ENCODE measurements at places on chromosomes 2 and 18.
A peak's percentile ranks its signal among the peaks of the same experiment; 100 is the strongest.

DNA sequence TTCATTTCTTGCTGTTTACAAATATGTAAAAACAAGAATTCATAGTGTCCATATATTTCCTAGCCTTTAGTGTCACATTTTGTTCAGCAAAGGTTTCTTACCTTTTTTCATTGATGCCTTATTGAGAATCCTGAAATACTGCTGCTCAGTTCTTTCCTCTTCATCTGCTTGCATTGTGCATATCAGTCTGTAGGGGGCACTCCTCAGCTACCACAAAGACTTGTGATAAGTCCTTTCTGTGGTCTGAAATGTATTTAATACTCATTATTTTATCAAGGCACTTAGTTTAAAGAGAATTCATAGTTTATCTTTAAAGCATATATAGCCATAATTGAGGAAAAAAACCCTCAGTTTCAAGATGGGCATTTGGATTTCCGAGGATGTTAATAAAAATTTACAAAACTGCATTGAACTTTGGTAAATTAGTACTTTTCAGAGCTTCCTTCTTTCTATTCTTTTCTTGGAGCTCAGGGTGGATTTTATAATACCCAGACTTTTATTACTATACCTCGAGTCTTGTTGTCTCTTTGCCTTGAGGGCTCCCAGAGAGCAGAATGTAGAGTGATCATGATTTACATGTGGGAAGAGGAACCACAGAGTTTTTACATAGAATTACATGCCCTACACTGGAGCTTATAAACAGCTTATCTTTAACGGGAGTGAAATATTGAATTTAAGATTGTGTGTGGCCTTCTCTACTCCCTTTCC lies 570.1 kb downstream of the PLCL1 start:
- DNase-seq, result no peak

DNA sequence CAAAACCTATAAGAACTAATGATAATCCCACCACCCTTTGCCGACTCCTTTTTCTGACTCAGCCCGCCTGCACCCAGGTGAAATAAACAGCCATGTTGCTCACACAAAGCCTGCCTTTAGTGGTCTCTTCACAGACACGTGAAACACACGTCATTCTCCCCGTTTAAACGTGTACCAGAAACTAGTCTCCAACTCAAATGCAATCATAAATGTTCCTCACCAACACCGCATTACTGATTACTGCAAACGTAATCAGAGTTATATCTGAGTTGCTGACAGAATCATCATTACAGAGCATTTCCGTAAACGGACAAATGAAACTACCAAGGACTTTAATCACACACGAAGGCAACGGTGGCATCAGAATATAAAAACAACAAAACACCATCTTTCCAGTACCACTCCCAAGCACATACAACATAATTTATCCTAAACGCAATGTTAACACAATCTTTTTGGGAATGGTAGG lies 1.9 kb downstream of the CLK1 start:
- no peak for DNase-seq

GRCh38 chr18:40108596-40108995 lies 1846.4 kb upstream of the PIK3C3 start:
- DNase-seq, result no peak

- DNase-seq, result no peak
Measured at GRCh38 chr2:75853436-75853835, 142.7 kb upstream of the GCFC2 start.

- DNase-seq, result no peak
Measured at GRCh38 chr2:69304656-69305055, 82.4 kb downstream of the GFPT1 start.

DNA sequence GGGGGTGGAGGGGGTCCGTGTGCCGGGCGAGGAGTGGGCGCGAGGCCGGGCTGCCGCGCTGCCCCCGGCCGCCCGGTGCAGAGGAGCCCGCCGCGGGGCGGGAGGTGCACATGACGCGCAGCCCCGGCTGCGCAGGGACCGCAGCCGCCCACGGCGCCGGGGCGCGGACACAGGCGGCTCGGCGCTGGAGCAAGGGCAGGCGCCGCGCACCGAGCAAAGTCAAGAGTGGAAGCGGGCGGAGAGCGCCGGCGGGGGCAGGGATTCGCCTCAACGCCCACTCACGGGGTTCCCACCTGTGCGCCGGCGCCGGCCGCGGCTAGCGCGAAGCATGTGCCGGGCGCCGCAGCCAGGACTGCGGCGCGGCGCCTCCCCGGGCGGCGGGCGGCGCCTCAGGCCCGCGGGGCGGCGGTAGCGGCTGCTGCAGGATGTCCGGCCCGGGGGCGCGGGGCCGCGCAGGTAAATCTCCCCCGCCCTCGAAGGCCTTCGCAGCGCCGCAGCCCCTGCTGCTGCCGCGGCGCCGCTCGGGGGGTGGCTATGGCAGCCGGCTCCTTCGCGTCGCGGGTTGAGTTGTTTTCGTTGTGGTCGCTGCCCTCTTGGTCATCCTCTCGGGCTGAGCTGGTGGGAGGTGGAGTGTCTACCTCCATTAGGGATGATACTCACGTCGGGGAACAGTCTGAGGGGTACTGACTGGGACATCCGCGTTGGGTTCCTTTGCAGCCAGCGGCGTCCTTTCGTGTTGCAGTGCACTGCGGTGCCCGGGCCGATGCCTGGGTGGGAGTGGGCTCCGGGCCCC lies 216.3 kb upstream of the DTNA start:
- DNase-seq, result no peak

GRCh38 chr2:232658217-232658785 lies 24.9 kb downstream of the EFHD1 start:
- peak; percentile 16 for DNase-seq

GRCh38 chr2:28394331-28394877 lies 1.7 kb downstream of the FOSL2 start:
- DNase-seq, result no peak

- DNase-seq, result no peak
Measured at GRCh38 chr2:68800027-68800401, 65.4 kb downstream of the ARHGAP25 start.

GRCh38 chr2:134287323-134287722 lies 33.5 kb downstream of the MGAT5 start:
- DNase-seq, result no peak

- DNase-seq, result no peak
Measured at GRCh38 chr2:27622921-27623384, 5.9 kb downstream of the CCDC121 start.

GRCh38 chr18:7338846-7339245 lies 108.0 kb downstream of the LRRC30 start:
- DNase-seq, result no peak

DNA sequence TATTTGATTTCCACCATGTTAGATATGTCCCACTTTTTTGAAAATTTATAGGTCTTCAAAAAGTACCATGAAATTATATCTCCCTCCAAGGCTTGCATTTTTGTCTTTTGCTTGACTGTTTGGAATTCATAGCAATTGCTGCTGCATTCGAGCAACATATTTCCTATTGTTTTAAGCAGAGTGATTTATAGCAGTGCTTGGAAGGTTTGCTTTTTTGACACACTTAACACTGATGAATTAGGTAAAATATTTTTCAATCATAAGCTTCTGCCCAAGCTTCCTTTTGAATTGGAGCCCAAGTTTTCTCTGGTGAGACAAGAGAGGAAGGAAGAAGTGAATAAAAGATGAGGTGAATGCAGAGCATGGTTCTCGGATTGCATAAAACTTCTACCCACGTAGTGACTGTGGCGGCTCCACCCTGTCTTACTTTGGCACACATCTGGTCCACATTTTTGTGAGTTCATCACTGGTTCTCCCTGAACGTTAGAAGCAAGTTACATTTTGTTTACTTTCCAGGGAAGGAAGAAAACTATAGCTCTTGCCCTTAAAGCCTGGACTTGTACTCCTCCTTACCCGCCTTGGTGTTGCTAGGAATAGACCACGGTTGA lies 667.0 kb downstream of the TSN start:
- DNase-seq, result no peak

DNA sequence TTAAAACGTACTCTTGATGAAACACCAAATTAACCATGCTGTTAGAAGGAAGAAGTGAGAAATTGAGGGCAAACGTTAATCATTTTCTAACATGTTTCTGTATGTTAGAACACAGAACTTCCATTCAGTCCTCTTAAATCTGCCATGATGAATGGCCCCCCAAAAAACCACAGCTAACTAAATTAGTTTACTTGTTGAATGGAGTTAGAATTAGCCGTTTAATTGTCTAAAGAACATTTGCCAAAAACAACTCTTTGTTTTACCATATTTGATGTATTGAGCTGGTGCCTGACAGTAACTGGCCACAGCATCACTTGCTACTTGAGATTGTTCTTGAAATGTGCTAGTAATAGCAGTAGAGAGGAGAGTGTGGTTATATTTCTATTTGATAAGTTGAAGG lies 12.7 kb downstream of the CCNYL1 start:
- no peak for DNase-seq

GRCh38 chr2:55526174-55526573 lies 6.7 kb downstream of the CFAP36 start:
- DNase-seq, result no peak

DNA sequence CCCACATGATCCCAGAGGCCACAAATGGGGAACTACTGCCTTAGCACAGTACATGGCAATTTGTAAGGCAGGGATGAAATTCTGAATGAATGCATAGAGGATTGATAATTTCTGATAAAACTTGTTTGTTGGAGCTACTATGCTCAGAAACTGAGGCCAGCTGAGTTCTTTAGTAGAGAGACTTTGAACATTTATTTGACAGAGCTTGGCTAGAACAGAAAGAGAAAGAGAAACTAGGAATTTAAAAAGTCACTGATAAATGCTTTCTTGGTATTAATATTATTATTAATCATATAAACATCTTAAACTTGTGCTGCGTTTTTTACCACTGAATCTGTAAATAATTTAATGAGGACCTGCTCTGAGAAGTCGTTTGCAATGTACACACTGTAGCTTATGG lies 923.7 kb upstream of the CNTNAP5 start:
- no peak for DNase-seq

- DNase-seq, result no peak
Measured at GRCh38 chr2:11574176-11575046, 40.6 kb downstream of the GREB1 start.

- DNase-seq, result no peak
Measured at GRCh38 chr2:178220814-178221213, 26.5 kb downstream of the OSBPL6 start.

DNA sequence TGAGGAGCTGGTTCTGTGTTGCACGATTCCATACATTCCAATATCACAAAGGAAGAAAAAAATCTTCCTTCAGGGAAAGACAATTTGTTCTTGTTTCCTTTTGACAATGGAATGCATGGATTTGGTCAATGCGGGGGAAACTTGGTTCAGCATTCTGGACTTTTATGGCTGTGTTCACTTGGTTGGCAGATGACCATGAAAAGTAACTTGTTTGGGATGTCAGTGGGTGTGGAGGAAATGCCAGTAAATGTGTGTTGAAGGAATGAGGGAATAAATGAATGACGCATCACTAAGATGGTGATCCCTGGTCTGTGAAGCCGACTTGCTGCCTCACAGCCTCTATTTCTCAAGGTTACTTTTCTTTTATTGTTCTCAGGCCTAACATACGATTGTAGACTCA lies 53.7 kb downstream of the THUMPD2 start:
- DNase-seq, result no peak

- no peak for DNase-seq
Measured at GRCh38 chr2:219112651-219113338, 47.8 kb downstream of the NHEJ1 start.

DNA sequence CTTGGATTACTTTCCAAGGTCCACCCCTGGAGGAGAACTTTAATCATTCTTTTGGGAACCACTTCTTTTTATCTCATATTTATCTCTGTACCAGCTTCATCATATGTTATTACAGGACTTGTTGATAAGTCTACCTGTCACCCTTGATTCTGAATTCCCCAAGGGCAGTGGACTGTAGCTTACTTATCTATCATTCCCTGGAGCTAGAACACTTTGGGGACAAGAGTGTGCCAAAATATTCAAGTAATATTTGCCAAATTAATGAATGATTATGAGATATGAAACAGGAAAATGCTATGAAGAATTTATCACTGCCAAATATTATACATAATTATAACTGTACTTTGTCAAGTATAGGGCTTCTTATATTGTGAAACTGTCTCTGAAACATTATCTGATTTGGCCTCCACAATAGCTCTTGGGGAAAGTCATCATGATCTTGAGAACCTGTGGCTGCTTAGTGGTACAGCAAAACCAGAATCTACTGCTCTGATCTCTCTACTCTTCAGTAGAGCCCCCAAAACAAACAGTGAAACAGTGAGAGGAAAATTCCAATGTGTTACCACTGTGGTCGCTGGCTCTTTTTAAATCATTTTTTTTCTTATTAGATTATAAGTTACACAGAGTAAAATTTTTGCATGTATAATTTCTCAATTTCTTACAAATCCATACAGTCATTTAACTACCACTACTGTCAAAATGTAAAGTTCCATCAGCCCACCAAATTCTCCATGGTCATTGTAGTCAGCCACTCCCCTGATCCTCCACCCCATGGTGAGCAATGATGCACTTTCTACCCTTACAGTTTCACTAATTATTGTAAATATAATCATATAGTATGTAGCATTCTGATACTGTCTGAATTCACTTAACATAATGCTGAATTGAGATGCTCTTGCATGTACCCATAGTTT lies 197.5 kb downstream of the PIEZO2 start:
- DNase-seq, result no peak

DNA sequence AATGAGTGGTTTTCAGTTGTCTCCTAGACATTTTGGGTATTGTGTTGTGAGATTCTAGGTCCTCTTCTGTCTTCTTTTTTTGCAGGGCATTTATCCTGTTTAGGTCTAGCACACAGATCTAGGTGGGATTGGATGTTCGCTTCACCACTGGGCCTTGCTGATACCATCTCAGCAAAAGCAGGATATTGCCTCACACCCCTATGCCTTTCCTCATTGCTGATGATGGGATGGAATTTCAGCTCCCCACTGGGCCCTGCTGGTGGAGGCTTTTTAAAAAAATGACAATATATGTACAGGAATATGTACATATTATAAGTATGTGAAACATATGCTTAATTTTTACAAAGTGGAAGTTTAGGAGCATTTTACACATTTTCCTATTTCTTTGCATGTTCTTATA lies 5.4 kb upstream of the TOGARAM2 start:
- DNase-seq, result no peak

- DNase-seq, result no peak
Measured at GRCh38 chr2:56001947-56002346, 78.4 kb upstream of the EFEMP1 start.

DNA sequence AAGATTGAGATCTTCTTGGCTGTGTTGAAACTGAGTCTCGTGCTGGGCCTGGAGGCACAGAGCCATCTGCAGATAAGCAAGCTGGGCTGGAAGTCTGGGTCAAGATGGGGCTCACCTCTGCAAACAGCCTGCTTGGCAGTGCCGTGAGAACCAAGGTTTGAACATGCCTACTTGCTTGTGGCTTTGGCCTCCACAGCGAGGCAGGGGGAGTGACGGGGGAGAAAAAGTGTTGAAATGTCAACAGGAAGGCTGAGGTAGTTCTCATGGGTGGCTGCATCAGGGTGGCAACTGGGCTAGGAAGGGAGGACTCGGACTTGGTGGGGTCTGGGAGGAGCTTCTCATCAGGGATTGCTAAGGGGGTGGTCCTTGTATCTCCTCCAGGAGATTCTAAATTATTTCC lies 99.7 kb downstream of the THNSL2 start:
- DNase-seq, result no peak

All from HCT116 (cell line).